ENCODE measurements at places on chromosomes 12 and 14.

DNA sequence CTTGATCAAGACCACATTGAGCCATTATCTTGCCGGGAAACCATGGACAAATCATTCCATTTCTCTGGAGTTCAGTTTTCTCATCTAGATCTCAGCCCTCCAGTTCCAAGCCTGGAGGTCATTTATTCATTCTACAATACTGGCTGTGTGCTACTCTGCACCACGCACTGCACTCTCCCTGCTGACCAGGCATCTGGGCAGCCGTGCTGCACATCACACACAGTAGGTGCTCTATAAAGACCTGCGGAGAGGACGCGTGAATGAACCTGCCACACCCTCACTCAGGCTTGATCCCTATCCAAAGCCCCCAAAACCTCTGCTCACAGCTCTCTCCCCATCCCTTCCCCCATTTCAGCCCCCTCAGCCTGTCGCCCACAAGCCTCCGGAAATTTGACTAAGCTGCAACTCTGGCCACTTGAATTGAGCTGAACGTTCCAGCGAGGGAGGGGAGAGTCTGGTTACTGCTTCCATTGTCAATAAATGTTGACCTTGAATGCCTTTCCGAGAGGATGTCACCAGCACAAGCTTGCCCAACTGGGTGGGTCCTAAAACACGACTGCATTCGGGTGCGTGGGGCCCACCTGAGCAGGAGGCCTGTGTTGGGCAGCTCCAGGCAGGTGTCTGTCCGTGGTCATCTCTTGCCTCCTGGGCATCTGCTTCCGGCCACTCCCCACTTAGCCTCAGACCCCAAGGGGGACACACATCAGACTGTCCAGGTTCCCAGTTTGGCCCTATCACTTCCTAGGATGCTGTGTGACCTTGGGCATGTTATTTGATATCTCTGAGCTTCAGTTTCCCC is 17.8 kb downstream of the FAIM2 start:
- DNase-seq = no peak

DNA sequence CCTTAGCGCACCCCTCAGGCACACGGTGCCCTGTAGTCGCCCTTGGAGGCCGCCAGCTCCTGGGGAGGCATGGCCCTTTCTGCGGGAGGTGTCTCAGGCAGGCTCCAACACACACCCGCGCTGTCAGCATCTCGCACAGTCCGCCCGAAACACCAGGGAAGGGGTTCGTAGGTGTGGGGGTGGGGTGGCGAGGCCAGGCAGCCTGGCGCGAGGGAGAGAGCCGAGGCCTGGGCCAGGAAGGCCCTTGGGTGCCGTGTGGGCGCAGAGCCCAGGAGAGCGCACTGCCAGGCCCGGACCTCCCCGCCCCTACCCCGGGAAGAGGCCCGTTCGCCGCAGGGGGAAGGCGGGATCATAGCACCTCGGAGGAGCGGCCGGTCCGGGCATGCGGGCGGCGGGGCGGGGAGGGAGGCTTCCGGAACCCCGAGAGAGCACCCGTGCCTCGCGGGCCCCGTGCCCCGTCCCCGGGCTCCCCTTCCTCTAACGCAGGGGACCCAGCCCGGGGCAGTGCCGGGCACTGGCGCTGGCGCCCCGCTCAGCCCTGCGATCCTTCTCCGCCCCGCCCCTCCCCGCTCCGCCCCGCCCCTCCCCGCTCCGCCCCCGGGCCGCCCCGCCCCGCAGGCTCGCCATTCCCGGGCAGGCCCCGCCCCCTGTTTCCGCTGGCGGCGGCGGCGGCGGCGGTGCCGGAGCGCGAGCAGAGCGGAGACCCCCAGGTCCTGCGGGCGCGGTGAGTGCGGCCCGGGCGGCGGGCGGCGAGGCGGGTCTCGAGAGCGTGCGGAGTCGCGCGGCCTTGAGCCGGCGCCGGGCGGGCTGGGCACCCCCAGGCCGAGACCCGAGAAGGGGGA is at the start of gene TSPAN9:
TSPAN9 (plus strand) TSS at position 650 of the 842 bp plus-strand sequence. CDS start 123,815 bp downstream, outside the sequence.
- DNase-seq = no peak

DNA sequence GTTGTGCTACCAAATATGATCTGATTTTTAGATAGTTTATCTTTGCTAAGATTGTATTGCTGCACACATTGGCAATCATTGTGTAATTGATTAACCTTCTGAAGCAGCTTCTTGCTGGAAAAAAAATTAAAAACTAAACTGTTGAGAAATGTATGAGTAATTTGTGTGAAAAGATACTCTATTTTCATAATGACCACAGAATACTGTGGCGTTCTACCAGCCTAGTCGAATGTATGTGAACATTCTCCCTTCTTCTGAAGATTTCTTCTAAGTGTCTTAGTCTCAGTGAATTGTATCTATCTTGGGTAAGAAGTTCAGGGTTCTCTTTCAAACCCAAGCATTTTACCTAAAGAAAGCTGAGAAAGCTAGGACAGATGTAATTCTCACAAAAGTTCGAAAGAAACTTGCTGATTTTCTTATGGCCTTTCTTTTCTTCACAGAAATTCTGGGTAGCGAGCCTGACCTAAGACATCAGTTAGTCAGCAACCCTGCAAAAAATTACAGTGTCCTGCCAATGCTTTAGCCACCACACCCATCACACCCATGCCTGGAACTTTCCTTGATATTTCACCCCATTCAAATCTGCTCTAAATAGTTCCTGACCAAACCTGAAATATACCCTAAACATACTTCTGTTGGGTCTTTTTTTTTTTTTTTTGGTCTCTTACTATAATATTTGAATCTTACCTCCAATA is 27.1 kb upstream of the C12orf71 start:
- DNase-seq = no peak

DNA sequence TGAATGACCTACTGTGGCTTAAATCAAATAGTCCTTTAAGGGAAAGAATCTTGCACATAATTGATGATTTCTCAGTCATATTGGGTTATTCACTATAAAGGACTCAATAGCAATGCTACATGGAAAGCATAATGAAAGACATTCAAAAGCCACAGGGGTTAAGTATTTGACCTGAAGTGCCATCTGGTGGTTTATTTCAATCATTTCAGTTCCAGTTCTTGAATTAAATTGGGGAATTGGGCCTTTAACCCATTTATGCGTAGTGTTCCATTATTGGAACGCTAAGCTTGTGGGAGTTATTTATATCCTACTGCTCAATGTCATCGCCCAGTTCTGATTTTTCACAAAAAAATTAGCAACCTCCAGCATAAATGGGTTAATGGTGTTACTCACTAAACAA is 41.3 kb upstream of the C12orf71 start:
- no peak for DNase-seq

DNA sequence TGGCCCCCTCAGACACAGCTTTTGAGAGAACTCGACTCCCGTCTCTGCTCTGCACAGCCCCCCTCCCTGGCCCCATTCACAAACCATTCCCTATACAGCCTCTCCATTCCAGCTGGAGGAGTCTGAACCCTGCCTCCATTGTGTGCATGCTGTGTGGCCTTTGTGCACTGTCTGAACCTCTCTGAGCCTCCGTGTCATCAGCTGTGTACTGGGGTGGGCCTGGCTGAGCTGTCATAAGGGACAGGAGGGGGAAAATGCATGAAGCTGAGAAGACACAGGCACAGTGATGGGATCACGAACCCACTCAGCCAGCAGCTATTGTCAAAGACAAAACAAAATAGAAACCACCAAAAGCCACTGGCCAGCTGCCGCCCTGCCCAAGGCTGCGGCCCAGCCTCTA is 130.8 kb downstream of the RFLNA start:
- DNase-seq = no peak
